ENCODE measurements at places on chromosomes 11 and 22.

- DNase-seq = no peak
These were observed 8.2 kb downstream of the SF1 start for GRCh38 chr11:64770120-64770519.

DNA sequence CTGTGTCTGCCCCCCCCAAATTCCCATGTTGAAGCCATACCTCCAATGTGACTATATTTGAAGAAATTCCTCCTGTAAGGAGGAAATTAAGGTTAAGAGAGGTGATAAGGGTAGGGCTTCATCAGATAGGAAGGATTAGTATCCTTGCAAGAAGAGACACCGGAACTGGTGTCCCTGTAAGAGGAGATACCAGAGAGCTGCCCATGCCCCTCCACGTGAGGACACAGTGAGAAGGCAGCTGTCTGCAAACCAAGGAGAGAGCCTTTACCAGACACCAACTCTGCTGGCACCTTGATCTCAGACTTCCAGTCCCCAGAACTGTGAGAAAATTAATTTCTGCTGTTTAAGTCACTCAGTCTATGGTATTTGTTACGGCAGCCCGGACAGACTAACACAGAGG, 109.3 kb downstream of the ARFGAP2 start:
- DNase-seq = no peak

- DNase-seq = no peak
These were observed 6.1 kb downstream of the THY1 start for GRCh38 chr11:119416606-119417580.

DNA sequence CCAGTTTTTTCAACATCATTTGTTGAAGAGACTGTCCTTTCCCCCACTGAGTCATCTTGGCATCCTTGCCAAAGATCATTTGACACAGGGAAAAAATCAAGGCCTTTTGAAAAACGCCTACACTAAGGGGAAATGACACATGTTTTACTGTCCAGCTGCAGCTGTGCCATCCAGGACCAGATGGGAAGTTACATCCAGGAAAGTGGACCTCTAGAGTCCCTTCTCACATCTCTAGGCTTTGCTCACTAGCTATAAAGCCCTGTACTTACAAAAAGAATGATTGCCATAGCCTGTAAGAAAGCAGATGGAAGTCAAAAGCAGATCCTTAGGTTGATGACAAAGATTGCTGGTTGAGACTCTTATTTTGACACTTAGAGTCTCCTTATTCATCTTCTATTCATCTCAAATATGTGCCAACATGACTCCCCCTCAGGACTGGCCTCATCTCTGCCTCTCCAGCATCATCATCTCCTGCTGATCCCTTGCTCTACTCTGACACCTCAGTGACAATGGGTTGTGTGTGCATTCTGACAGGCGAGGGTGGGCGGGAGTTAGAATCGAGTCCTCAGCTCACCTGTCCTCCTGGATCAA, 22.8 kb downstream of the OSBP2 start:
- DNase-seq = no peak

DNA sequence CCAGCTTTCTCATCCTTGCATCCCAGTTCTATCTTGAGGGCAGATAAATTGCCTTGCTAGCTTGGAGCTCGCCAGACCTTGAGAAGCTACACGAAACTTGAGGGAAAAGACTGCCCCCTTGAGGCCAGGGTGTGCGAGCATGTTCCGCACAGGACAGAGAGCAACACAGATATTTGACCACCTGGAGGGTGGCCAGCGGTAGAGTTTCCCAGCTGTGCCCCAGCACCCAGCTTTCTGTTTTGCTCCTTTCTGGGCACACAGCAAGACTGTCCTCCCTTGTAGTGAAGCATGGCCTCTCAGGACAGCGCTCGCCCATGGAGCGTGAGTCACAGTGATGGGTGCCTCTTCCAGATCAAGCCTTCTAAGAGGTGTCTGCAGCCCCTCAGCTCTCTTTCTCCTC, 23.5 kb downstream of the SPATA19 start:
- DNase-seq = no peak

DNA sequence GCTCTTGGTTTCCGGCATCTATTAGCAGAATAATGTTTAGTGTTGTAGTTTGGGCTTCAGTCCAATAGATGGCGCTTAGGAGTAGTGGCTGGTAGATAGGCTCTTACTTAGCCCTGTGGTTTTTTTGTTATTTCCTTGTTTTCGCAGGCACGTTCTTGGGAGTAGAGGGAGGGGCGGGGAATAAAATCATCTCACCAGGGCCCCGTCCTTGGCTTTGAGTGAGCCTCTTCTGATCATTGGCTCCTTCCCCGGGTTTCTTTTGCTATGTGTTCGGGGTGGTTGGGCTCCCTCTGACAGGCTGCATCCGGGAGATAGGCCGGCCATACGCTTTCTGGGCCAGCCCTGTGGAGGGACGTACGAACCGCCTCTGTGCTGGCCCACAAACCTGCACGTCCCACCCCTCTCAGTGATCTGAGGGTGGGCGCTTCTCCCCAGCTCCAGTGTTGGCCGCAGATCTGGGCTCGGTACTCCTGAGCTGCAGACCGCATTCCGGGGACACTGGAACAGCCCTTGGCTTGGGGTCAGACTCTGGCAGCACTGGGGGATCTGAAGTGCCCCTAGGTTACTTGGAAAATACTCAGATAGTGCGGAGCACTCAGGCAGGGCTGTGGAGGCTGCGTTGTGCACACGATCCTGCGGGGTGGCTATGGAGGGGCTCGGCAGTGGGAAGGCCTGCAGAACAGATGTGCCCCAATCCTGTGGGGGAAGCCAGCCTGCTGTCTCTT, 217.0 kb downstream of the DYNC2H1 start:
- peak; percentile 58 for DNase-seq

- DNase-seq = peak; percentile 69
These were observed 27.8 kb upstream of the ROBO3 start for GRCh38 chr11:124837491-124837856.

- no peak for DNase-seq
These were observed 12.0 kb upstream of the FOLR1 start for GRCh38 chr11:72179804-72180396.

DNA sequence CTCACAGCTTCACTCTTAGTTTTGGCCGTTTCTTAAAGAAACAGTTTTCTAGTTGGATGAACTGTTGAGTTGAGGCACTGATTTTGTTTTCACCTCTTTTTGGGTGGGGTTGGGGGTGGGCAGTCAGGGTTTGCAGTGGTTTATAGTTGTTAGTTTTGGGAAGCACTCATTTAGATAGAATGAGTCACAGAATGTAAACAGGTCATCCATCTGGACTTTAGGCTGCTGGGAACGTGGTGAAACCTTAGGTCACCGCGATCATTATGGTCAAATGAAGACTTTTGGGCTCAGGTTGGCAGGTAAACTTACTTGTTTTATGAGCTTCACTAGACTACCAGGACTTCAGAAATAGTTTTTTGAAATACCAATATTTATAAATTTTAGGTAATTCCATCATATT, 48.4 kb downstream of the CSTPP1 start:
- no peak for DNase-seq

GRCh38 chr11:60912223-60912850, 1.6 kb upstream of the TMEM109 start:
- DNase-seq = peak; percentile 87

- no peak for DNase-seq
These were observed 122.1 kb downstream of the FCHSD2 start for GRCh38 chr11:73019996-73020395.

DNA sequence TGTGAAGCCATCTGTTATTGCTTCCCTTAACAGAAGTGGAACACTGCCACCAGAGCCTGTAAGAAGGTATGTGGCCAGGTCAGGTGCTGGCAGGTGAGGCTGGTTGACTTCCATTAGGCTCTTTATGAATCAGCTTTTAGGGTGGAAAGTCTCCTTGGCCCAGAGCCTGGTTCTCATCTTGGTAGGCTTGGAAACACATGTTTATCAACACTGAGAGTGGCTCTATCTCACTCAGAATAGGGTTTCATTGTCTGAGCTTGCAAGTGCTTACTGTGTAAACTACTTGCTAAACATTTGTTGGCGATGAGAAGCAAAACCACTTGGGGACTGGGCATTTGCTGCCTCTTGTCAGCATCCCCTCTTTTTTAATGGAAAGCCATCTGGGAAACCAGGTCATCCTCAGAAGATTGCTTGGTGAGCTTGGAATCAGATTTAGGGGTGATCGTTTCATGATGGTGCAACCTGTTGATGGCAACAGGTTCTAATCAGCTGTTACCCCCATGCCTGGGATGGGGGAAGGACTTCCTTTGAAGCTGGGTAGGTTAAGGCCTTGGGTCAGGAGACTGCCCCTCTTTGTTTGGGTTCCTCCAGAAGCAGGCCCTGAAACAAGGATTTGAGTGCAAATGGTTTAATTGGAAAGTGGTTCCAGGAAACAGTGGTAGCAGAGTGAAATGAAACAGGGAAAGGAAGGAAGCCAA, 75.0 kb upstream of the AMPD3 start:
- DNase-seq = no peak

- no peak for DNase-seq
These were observed 9.8 kb downstream of the LGALS2 start for GRCh38 chr22:37569921-37570660.

DNA sequence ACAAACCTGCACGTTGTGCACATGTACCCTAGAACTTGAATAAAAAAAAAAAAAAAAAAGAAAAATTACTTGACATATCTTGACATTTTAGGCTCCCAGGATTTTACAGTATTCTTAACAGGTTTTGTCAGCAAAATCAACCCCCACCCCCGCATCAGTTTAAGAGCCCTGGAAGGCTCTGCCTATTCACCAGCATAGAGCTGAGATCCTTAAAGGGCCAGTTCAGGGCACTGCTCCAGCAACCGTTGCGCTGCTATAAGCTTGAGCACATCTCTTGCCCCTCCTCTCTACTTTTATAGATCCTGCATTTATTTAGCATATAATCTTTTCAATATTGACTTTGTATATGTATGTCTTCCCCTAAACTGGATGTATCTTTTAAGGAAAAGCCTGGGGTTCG, 697 bp upstream of the PAFAH1B2 start:
- no peak for DNase-seq

DNA sequence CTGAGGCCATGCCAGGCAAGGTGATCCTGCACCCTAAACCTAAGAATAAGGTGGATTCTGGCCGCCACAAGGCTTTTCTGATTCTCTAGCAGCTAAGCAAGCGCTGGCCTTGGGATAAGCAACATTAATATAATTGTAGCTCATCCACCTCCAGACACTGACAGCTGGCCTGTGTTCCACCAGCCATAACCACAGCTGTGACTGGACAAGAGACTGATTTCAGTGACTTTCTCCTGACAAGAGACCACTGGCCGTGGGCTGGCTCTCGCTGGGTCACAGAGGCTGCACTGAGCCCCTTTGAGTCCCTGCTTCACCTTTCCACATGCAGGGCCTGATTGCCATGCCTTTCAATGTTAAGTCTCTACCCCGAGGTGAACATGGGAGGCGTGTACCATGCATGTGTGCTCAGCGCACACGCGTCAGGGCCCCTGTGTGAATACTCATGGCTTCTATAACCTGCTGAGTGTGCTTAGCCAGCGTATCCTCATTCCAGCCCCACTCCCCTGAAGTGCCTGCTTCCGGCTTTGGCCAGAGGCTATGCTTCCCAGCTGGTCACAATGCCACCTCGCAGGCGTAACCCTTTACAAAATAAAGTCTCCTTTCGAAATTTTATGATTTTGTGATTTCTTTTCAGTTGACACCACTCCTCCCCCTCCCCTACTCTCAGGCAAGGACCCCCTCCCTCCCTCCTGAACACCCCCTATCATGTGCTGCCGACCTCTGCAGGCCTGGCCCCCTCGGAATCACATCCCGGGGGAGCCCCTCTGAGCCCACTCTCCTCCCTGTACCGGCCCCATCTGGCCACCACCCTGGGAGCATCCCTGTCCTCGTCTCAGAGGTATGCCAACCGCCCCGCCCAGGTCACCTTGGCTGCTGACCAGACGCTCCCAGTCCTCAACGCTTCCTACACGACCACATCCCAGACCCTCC, 128.1 kb downstream of the CTTN start:
- DNase-seq = no peak

- DNase-seq = no peak
These were observed 4.8 kb upstream of the PIM3 start for GRCh38 chr22:49955581-49956417.

GRCh38 chr22:36822581-36822980, 5.7 kb upstream of the PVALB start:
- DNase-seq = no peak

- DNase-seq = no peak
These were observed 428 bp downstream of the SCN3B start for GRCh38 chr11:123653827-123654565.

- no peak for DNase-seq
These were observed 89.3 kb upstream of the SLC22A12 start for GRCh38 chr11:64501500-64502427.

- DNase-seq = no peak
These were observed 12.2 kb downstream of the PHLDB1 start for GRCh38 chr11:118619444-118620197.

GRCh38 chr22:27892811-27893210, 26.2 kb downstream of the PITPNB start:
- DNase-seq = no peak

DNA sequence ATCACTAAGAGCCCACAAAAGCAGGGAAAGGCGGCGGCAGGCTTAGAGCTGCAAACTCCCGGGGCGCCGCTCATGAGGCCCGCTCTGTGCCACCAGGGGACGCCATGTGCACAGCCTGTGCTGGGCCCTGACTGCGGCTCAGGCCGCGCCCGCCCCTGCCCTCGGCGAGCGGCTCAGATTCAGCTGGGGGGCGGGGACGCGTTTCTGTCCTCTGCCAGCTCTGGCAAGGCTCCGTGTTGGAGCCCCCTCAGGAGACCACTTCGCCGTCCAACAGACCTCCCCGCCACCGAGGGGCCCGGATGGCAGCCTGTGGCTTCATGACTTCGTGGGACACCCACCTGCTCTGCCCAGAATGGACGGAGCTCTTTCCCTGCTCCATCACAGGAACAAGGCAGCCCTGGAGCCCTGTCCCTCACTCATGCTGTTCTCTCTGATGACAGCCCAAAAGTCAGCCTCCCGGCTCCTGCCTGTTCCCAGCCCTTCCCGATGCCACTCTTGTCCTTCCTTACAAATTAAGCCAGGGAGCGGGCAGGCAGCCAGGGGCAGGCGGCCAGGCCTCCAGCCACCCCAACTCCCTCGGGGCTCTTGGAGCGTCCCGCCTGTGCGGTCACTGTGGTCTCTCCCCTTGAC, 69.1 kb downstream of the NAT10 start:
- no peak for DNase-seq

GRCh38 chr11:124707829-124708228, 31.9 kb upstream of the NRGN start:
- no peak for DNase-seq

- DNase-seq = peak; percentile 62
These were observed 93.1 kb upstream of the ZC3H12C start for GRCh38 chr11:110000031-110000502.

- DNase-seq = no peak
These were observed 263.8 kb downstream of the LUZP2 start for GRCh38 chr11:24760681-24761080.

GRCh38 chr11:118016104-118016503, 29.9 kb downstream of the IL10RA start:
- no peak for DNase-seq
